Smooth muscle cell of the umbilical artery (primary cell): ENCODE measurements at places on chromosomes 16 and 17. TPM values are rescaled to one million over a fixed set of nuclear protein-coding genes. Genes with fewer than 3 reads are reported as not detected.

PABPN1L gene
- total RNA-seq = not detected in 2 replicates

SRSF1 gene
- total RNA-seq = 320 and 382 TPM in 2 replicates

LDHD gene
- total RNA-seq = 1.8 and 3.3 TPM in 2 replicates

KRTAP9-8 gene
- total RNA-seq = not detected in 2 replicates

KRT40 gene
- not detected in 2 replicates for total RNA-seq

ACAP1 gene
- total RNA-seq = 0.09 and 4.8 TPM in 2 replicates
